ENCODE measurements at places on chromosomes 1 and 21.

GRCh38 chr1:41809692-41810091, 109.0 kb downstream of the HIVEP3 start:
- no peak for DNase-seq

DNA sequence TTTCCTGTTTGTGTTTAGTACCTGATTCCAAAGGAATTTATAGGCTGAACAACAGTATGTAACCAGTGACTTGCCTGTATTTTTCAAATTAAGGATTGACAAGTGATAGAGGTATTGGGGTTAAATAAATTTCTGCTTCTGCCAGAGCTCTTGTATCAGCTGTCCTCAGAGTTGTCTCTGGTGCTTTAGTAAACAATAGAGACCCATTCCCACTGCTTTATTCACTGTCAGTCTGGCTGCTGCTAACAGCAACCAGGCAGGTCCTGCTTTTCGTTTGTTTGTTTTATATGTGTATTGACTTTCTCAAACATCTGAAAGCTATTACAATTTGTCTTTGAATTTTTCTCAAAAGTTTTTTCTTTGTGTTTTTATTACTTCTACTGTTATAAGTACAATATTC, 76.1 kb downstream of the OLFM3 start:
- DNase-seq, result no peak

DNA sequence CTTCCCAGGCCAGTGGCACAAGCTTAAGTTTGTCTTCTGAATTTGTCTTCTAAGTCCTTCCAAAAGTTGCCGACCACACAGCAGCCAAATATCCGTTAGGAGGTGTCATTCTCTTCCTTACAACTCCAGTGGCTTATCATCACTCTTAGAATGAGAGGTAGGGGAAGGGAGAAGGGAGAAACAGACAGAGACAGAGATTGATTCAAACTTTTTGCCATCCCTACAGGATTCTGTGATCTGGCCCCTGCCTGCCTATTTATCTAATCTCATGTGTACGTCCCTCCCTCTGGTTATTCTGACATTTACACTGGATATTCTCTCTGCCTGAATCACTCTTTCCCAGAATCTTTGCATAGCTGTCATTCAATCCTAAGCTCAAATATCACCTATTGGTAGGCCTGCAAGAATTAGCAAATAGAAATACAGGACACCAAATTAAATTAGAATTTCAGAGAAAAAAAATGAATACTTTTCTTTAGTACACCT, 488 bp upstream of the GNL2 start:
- no peak for DNase-seq

- DNase-seq, result no peak
These were observed 181.6 kb downstream of the PTPRU start for GRCh38 chr1:29417971-29418370.

DNA sequence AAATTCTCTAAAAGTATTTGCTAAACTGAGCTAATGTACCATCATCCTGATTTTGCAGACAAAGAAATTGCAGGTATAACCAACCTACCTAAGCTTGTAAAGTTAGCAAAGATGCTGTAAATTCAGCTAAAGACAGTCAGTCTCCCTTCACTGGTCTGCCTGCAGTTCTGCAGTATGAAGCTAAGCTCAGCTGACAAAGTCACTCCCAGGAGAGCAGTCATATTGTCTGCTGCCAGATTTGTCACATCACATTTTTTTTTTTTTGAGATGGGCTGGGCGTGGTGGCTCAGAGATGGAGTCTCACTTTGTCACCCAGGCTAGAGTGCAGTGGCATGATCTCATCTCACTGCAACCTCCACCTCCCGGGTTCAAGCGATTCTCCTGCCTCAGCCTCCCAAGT, 8.9 kb upstream of the CMPK1 start:
- no peak for DNase-seq

GRCh38 chr1:204706838-204707509, 21.4 kb upstream of the LRRN2 start:
- no peak for DNase-seq

GRCh38 chr1:6955357-6956094, 170.3 kb downstream of the CAMTA1 start:
- no peak for DNase-seq

DNA sequence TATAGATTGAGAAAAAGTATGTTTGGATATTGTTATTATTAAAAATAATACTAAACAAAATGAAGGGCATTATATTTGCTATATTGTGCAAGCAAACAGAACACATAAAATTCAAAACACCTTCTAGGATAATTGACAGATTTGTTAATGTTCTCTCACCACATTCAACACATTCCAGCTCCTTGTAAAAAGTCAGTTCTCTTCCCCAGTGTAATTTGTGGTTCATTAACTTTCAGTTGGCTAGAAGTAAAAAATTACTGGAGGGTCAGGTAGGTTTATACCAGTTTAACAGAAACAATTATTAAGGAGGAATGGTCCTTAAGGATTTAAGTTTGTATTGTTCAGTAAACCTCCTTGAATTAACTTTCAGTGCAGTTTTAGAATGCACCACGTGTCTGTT, 1235.3 kb upstream of the ADGRL2 start:
- DNase-seq, result no peak
